ENCODE measurements at places on chromosomes 3 and 15. TPM values are rescaled to one million over a fixed set of nuclear protein-coding genes. Genes with fewer than 3 reads are reported as not detected.

DNA sequence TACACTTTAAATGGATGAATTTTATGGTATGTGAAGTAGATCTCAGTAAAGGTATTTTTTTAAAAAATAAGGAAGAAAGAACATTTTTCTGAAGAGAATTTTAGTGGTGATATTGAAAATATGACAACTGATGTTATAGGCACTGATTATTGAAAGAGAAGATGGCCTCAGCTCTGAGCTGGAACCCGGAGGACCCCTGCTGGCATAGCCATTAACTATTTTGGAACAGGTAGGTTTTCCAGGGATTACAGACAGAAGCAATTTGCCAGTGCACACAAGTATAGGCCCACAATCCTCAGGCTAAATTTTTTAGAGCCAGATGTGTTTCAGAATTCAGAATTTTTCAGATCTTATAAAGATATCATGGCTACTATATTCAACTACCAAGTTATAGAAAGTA is 315.9 kb upstream of the GPR149 start:
- DNase-seq: no peak

DNA sequence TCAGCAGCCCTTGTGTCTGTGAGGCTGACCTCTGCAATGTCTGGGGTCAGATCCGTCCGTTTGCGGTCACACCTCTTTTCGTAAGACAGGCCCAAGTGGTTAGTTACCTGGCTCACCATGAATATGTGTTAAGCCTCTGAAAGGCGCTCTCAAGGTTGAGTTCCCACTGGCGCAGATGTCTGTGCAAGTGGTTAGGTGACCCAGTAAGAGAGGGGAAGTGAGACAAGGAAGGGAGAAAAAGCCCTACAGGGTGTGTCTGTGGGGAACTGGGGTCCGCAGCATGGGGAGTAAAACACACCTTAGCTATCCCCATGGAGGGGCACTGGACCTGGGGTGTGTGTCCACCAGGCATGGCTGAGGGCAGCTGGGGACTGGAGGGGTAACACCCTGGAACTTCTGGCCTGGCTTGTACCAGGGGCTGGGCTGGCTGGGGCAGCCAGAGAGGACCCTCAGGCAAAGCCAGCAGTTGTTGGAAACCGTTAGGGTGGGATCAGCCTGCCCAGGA is 391.6 kb upstream of the PROK2 start:
- DNase-seq: no peak

DNA sequence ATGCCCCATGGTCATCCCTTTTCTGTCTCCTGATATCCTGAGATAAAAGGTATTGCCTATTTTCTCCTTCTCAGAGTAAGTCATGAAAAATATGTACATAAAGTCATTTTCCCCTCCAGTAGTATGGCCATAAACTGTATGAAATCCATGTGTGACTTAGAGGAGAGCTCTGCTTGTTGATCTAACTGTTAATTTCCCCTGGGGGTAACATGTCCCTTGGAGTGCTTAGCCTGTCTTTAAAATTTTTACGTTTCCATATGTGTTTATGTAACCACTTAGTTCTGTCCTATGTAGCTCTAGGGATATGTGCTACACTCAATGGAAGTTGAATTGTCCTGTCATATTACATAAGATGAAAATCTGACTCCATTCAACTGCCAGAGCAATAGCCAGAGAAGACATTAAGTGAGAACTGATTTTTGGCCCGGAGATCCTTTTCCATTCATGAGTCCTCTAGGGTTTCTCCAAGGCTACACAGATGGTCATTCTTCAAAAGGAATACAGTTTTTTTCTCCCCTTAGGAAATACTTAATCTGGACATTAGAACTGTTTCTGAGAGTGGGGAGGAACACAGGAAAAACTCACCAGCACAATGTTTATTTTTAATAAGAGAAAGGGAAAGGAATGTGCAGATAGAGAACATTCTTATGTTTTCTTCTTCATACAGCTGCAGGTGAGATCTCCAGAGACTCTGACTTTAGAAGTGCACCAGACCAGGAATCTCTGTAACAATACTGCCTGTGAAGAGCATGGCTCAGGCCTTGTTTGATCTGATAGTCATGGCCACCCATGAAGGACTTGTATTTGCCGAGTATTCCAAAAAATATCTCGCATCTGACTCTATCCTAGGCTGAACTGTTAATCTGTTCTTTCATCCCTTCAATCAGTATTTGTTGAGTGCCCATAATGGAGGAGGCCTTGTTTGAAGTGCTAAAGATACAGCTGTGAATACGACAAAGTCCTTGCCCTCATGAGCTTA is 29.8 kb upstream of the CLRN1 start:
- no peak for DNase-seq

DNA sequence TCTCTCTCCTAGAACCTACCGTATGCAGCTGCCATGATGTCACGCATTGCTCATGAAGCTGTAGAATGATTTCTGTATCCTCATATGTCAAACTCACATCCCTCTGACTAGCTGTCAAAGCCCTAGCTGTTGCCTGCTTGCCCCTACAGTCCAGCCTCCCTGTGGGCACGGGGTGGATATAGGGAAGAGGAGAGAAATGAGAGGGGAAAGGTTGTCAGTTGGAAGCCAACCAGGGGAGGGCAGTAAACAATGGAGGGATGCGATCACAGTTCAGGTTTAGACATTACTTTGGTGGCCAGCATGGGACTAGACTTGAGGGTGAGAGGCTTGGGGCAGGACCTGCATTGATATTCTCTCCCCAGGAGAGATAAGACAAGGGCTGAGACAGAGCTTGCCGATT is 1.7 kb upstream of the HDGFL3 start:
- DNase-seq: peak; percentile 50

DNA sequence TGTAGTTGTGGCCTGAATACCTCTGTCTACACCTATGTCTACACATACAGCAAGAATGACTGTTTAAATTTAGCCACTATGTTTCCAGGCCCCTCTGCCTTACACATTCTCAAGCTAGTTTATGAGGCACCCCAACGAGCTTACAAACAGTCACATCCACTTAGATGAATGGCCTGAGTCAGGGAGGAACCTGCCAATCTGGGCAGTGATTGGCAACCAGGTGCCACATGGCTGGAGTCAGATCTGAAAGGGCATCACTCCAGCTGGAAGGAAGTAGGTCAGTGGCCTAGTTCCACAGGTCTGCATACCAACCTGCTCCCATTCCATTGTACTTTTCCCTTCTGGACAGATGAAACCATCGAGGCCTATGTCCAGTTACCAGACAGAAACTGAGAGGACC is 136.3 kb downstream of the FOXP1 start:
- no peak for DNase-seq

DNA sequence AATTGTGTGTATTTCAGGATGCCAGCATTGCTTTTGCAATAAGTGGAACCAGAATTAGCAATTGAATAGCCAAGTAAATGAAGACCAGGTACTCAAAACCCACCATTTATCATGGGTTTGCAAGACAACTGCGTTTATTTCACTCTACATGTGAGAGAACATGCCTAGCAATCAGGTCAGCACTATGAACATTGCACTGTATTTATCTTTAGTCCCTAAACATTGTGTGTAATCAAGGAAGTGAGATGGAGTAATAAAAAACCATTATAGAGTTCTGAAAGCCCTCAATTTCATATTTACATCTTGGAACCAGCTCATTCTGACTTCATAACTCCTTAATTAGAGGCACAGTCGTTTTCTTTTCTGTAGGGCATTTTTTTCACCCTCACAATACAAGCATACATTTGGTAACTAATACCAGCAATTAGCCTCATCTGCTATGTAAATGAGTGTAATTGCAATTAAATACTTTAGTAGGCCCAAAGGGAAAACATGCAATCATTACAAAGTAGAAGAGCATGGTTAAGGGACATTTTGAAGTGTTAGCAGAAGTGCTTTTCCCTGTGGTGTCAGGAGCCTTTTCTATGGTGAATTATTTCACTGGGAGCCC is 153.1 kb upstream of the DPH6 start:
- no peak for DNase-seq

DNA sequence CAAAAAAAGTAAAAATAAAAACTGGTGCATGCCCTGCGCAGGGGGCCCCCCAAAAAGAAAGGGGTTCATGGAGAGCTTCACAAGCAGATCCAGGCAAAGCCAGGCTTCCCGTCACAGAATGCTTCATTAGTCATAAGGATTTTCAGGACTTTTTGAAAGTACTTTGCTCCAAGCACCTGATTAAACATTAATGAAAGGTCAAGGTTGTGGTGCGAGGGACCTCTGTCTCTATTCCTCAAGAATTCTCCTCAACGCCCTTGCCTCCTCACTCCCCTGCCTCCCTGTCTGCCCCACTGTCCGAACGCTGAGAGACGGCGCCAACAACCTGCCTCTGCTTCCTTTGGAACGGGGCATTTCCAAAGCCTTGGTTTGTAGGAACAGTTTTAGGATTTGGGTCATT is 240.1 kb upstream of the IGF1R start:
- no peak for DNase-seq

- no peak for DNase-seq
Observed at GRCh38 chr15:62135532-62136134, 29.5 kb downstream of the C2CD4B start.

- DNase-seq: peak; percentile 19
Observed at GRCh38 chr3:5264093-5264600, 76.6 kb downstream of the EDEM1 start.

DNA sequence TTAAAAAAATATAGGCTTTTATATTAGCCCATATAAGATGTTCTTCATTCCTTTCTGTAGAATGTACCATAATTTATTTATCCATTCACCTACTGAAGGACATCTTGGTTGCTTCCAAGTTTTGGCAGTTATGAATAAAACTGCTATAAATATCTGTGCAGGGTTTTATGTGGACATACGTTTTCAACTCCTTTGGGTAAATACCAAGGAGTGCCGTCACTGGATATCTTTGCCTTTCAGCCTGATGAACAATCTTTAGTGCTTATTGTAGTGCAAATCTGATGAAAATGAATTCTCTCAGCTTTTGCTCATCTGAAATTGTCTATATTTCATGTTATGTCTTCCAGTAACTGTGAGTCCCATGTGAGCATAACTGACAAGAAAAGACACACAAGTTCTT is 26.6 kb upstream of the BLM start:
- no peak for DNase-seq

DNA sequence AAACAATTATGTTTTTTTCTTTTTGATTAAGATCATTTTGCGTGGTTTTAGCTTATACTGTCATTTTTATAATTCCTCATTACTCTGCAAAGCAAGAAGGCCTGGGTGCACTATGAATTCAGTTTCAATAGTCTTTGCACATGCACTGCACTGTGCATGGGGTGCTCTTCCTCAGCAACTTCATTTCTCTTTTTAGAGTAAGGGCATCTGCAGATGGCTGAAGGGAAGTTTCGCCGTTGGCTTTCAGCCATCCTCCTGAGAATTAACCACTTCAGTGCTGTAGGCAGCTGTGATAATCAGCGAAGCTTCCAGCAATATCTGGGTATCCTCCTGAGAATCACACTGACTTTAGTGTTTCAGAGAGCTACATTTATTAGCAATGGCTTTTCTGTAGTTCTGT is 284.8 kb downstream of the GBE1 start:
- DNase-seq: no peak

GRCh38 chr3:159751146-159751545 is 237.5 kb upstream of the IL12A start:
- no peak for DNase-seq

GRCh38 chr3:158026236-158026635 is 80.0 kb downstream of the SHOX2 start:
- no peak for DNase-seq

DNA sequence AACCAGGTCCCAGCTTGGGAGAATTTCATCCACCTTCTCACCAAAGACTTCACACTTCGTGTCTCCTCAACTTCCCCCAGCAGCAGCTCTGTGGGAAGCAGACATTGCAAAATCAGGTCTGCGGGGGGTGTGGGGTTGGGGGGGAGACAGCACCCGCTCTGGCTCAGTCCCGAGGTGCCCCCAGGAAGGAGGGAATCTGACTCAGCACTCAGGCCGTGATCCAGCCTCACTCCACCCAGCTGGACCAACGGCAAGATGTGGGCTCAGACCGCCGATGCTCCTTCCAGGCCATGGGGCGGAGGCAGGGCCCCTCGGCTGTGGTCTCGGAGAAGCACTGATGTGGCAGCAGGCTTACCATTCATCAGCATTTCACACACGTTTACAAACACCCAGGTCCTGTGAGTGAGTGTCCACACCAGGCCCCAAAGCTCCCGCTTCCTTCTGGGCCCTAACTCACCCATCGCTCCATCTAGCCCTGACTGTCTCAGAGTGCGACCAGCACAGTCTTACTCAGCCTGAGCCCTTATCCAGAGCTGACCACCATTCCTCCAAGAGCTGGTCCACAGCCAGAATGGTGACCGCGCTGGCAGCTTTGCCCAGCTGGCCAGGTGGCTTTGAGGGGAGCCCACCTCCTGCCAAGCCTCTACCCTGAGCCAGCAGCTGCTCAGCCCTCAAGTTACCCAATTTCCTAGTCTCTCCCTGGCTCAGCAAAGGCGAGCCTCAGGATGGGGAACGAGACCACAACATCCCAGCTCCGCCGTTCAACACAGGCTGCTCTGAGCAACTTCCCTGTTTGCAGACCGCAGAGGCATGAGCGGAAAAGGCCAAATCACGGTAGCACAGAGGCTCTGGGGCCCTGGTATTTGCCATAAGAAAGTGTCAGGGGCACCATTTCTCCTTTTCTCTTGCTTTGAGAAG is 3.3 kb downstream of the STAB1 start:
- DNase-seq: no peak

- DNase-seq: no peak
Observed at GRCh38 chr15:51828621-51829375, 655 bp upstream of the TMOD3 start.

DNA sequence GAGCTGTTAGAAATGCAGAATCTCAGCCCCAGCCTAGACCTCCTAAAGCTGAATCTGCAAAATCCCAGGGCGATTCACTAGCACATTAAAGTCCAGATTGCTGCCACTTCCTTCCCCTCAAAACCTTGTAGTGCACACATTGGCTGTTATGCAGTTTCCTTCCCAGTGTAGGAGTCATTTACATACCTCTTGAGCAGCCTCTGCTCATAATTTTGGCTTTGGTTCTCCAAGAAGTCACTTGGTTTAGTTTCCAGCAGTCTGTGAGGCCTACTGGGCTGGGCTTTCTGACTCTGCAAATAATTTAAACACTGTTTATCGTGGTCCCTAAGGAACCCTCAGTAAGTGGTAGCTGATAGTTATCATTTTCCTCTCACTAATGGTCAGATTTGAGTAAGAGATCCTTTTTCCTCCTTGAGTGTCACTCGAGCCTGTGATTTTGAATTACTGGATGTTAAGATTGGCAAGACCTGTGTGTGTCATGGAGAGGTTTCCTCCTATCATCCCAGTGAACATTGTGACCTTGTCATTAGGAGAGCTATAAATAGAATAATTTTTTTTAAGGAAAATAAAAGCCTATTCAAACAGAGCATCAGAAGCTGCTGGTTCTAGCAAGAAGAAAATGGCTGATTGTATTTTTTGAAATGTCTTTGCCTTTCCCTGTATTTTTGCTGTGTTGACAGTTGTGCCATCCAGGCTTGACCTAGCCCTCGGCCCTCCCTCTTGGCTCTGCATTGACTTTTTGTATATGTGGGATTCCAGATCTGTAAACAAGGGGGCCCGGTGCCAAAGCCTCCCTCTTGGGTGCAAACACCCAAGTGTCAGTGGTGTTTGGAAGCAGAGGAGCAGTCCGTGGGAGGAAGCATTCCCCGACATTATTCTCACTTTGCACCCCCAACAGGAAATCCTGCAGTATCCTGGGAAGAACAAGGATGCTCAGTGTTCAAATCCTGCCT is 134.8 kb upstream of the ANKRD28 start:
- no peak for DNase-seq

The CGGBP1 gene
- total RNA-seq: 102 TPM

The MRAS gene
- 11.2 TPM for total RNA-seq

The CMTM8 gene
- 2.1 TPM for total RNA-seq

The SLC9C1 gene
- 0.31 TPM for total RNA-seq

The GOLGA8J gene
- not detected for total RNA-seq

The NMNAT3 gene
- total RNA-seq: 0.95 TPM

The LPP gene
- total RNA-seq: 27.4 TPM
